Stimulated activated CD8-positive, alpha-beta memory T cell treated with anti-CD3 and anti-CD28 coated beads, Interleukin-4, amount 100 ng/mL, for 1 hour (primary cell): ENCODE measurements at places on chromosomes 1 and 21.

DNA sequence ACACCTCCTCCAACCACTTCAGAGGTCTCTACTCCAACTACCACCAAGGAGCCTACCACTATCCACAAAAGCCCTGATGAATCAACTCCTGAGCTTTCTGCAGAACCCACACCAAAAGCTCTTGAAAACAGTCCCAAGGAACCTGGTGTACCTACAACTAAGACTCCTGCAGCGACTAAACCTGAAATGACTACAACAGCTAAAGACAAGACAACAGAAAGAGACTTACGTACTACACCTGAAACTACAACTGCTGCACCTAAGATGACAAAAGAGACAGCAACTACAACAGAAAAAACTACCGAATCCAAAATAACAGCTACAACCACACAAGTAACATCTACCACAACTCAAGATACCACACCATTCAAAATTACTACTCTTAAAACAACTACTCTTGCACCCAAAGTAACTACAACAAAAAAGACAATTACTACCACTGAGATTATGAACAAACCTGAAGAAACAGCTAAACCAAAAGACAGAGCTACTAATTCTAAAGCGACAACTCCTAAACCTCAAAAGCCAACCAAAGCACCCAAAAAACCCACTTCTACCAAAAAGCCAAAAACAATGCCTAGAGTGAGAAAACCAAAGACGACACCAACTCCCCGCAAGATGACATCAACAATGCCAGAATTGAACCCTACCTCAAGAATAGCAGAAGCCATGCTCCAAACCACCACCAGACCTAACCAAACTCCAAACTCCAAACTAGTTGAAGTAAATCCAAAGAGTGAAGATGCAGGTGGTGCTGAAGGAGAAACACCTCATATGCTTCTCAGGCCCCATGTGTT is 66.6 kb downstream of the TPR start:
- DNase-seq = no peak

DNA sequence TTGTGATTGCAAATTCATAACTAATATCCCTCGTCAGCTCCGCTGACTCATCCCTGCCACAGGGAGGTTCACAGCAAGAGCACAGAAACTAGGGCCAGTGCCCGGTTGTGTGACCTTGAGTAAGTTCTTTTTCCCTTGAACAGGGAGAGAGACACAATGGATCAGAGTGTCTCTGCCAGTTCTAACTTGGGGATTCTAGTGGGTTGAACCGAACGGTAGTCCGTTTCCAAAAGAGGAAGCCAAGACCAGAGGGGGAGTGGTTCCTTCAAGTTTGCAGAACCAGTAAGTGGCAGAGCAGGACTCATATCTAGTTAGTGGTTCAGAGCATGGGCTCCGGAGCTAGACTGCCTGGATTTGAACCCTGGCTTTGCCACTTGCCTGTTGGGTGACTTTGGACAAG is 4.9 kb upstream of the SHISA4 start:
- DNase-seq = no peak

- DNase-seq = no peak
These were observed 30.2 kb downstream of the S100A6 start for GRCh38 chr1:153505576-153505975.

GRCh38 chr1:245235156-245235555 is 80.4 kb downstream of the KIF26B start:
- DNase-seq = no peak

DNA sequence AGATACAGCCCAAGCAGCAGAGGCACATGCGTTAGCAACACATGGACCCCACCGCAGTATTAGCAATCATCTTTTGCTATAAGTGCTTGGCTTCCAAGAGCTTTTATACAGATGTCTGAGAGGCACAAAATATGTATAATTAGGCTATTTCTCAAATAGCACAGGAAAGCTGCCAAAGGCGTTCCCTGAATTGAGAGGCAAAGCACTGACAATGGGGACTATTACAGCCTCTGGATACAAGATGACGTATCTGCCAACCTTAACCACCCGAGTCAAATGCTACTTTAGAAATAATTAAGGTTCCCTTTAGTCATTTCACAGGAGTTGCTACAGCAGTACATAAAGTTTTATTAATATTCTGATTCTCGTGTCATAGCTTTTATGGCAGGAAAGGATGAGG is 6.4 kb downstream of the STMN1 start:
- no peak for DNase-seq

- DNase-seq = no peak
These were observed 129.9 kb downstream of the ZNF281 start for GRCh38 chr1:200279810-200280411.

DNA sequence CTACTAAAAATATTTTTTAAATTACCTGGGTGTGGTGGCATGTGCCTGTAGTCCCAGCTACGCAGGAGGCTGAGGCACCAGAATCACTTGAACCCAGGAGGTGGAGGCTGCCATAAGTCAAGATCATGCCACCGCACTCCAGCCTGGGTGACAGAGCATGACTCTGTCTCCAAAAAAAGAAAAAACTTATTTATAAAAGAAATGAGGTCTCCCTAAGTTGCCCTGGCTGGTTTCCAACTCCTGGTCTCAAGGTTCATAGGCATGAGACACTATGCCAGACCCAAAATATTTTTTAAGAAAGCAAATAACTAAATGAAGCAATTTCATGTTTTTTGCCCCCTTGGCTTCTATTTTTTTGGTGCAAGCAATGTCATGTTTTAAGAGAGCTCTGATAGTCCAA is 32.9 kb downstream of the EIF4G3 start:
- no peak for DNase-seq

- DNase-seq = no peak
These were observed 71.9 kb downstream of the TTLL7 start for GRCh38 chr1:83927061-83927460.

DNA sequence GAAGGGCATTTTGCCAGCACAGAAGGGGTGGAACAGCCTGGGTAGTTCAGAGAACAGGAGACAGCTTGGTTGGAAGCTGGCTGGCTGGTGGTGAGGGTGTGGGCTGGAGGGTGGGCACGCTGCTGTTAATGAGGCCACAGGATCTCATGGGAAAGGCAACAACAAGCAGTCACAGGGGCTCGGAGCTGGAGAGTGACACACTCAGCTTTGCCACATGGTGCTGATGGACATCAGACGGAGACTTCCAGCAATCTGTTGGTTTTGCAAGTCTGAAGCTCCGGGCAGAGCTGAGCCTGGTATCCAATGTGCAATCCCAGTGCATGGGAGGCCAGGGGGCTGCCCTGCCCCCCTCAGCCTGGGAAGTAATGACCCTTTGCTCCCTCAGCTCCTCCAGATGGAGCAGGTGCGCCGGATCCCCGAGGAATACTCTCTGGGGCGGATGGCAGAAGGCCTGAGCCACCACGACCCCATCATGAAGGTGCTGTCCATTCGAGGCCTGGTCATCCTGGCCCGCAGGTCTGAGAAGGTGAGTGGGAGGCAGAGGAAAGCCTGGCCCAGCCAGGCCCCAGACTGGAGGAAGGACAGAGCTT is 15.6 kb upstream of the TTC4 start:
- no peak for DNase-seq

GRCh38 chr21:25456672-25457071 is 150.6 kb downstream of the MRPL39 start:
- no peak for DNase-seq

- DNase-seq = no peak
These were observed 26.4 kb downstream of the LHX4 start for GRCh38 chr1:180256341-180257027.
